ENCODE measurements at places on chromosomes 7 and 10.

- no peak for DNase-seq
Observed at GRCh38 chr10:117609095-117609795, 66.7 kb downstream of the EMX2 start.

- DNase-seq: no peak
Observed at GRCh38 chr10:115001506-115002381, 63.7 kb downstream of the TRUB1 start.

DNA sequence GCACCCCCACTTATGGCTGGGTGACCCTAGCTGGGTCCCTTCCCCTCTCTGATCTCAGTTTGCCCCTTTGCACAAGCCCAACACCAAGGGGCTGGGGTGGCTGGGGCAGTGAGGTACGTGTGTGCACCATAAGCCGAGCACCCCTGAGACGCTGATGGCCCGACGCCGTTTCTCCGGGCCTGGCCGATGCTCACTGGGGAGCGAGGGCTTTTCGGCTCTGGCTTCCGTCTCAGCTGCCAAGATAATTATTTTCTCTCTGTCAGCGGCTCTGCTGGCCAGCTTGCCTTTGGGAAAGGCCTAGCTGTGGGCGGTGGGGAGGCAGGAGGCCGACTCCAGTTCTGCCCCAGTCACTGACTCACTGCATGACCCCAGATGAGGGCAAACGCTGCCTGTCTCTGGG lies 91.0 kb downstream of the ZMIZ1 start:
- DNase-seq: no peak

DNA sequence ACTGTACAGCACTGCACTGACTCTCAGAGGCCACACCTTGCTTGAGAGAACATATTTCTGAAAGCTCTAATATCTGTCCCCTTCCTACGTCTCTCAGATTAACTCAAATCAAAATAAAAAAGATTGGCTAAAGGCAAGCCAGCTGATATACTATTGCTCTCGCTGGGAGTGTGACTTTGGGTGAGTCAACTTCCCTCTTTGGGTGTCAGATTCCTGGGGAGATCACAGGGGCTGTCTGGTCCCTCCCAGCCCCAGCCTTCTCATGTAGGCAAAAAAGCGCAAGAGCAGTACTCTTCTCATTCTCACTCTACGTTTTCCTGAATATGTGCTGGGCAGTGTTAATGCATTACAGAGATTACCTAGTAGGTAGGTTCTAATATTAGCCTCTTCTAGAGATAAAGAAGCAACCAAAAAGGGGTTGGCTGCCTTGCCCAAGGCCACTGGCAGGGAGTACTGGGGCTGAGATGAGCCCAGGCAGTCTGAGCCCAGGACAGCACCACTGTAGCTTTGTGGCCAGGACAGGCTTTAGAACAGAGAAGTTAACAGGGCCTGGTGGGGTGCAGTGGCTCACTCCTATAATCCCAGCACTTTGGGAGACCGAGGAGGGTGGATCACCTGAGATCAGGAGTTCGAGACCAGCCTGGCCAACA lies 9.1 kb upstream of the DENND2A start:
- DNase-seq: no peak

- DNase-seq: no peak
Observed at GRCh38 chr10:119498889-119499676, 43.4 kb downstream of the RGS10 start.

GRCh38 chr10:30366829-30367228 lies 17.8 kb upstream of the MTPAP start:
- no peak for DNase-seq

GRCh38 chr7:92778972-92779371 lies 57.4 kb downstream of the CDK6 start:
- no peak for DNase-seq

GRCh38 chr7:20393021-20393610 lies 62.4 kb downstream of the ITGB8 start:
- no peak for DNase-seq

DNA sequence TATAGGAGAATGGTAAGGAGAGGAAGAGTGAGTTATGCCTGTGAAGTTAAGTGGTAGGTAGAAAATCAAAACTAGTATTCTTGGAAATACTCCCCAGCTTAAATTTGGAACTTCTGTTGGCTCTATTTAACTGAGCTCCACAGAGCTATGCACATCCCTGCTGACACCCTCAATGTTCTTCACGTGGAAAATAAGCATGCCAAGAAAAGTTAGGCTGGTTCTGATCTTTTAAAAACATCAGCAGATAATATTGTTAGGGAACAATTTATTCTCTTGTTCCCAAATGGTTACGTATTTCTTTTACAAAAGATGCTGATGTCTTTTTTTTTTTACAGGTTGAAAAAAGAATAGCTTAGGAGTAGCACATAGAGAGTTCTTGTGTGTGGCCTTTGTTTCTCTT lies 111.3 kb downstream of the MKLN1 start:
- DNase-seq: no peak

GRCh38 chr10:14089556-14090292 lies 241.0 kb downstream of the FRMD4A start:
- no peak for DNase-seq

GRCh38 chr10:62618576-62619412 lies 185.7 kb upstream of the ADO start:
- DNase-seq: no peak

DNA sequence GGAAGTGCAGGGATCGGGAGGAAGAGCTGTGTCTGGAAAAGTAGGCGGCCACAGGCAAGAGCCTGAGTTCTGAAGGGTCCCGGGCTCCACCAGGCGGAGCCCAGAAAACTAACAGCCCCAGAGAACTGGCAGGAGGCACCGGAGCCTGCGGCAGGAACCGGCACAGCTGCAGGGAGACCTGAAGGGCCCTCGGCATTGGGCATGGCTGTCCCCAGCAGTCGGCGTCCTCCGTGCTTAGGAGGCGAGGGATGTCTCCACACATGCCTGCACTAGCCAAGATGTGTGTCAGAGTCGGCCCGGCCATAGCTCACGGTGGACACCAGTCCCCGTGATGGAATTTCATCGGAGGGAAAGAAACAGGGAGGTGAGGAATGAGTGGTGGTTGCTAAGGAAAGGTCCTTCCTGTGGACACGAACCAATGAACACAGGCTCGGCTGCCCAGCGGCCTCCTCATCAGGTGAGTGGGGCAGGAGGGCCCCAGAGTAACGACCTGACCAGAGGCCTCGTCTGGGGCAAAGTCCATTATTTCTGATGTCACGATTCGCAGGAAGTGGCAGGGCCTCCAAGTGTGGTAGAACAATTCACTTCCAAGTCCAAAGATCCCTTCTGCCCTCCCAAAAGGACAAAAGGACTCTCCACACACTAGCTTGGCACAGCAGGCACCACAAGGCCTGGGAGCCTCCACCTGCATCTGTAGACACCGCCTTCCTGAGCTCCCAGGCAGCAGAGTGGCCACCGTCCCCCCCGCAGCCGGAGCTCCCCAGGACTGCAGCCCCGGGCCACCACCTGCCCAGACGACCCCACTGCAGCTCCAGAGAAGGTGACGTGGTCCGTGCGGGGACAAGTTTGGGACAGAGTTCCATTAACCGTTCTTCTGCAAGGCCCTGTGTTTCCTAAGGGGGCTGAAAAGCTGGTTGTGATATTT lies 444.2 kb downstream of the PTPRN2 start:
- DNase-seq: no peak

DNA sequence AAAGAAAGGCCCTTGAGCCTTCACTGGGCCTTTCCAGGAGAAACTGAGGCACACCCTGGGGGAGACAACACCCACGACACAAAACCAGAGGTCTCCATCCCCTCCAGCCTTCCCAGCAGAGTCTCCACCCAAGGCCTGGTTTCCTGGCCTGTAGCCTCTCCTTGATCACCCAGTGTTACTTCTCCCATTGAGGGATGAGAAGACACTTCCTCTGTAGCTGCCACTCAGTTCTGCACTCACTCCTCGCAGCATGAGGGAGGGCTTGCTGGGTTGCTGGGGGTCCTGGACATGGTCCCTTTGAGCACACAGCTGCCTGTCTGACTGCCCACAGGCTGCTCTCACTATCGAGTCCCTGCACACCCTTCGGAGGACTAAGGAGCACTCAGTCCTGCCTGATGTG lies 438.1 kb upstream of the FOXK1 start:
- no peak for DNase-seq

- no peak for DNase-seq
Observed at GRCh38 chr7:87152897-87153641, 816 bp downstream of the DMTF1 start.

GRCh38 chr10:48520594-48520993 lies 84.3 kb downstream of the ARHGAP22 start:
- no peak for DNase-seq

DNA sequence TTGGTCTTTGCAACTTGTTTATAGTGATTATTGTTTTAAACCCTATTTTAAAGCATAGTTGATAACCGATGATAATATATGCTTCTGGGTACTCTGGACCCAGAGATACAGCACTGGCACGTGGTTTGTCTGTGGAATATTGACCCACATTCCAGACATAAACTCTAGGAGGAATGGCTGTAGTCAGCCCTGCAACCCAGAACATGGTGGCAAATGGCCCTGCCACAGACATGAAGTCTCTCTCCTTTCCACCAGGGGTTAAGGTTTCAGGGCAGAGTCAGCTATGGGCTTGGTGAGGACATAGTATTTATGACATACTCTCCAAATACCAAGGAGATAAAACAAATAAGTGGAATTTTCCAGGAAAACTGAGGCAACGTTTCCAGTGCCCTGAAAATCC lies 83.6 kb downstream of the NAMPT start:
- DNase-seq: no peak

- no peak for DNase-seq
Observed at GRCh38 chr7:102061981-102062390, 224.7 kb upstream of the SH2B2 start.

- no peak for DNase-seq
Observed at GRCh38 chr10:79413196-79413595, 32.2 kb downstream of the ZCCHC24 start.

DNA sequence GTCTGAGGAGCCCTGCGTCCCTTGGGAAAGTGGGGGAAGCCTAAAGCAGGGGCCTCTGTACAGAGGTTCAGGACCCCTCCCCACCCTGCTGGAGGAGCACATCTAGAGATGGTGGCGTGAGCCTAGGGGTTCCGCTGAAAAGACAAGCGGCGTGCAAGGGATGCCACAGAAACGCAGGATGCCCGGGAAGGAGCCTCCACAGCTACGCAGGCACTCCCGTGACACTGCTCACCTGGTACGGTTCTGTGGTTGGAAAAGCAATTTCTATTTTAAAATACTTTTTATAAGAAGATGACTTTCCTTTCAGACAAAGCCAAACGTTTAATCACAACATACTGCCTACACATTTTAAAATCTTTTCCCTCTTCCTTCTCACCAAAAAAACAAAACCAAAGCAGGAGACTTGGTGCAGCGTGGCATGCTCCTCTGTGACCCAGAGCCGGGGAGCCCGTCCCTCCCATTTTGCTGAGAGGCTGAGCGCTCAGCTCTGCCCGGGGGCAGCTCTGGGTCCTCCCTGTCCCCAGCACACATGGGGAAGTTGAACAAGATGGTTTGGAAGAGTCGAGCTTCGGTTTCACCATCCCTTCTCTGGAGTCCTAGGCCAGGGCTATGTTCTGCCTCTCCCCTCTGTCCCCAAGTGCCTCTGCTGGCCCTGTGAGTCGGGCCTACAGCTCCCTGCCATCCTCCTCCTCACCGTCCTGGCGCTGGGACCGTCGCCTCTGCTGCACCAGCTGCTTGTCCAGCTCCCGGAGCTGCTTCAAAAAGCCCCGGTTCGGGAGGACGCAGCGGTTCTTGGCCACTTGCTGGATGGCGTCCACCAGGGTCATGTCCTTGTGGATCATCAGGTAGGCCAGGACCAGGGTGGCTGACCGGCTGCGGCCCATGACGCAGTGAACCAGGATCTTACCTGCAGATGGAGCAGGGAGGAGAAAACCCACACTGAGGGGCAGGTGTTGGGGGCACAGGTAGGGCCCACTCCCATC lies 74.0 kb upstream of the SAMD8 start:
- no peak for DNase-seq

DNA sequence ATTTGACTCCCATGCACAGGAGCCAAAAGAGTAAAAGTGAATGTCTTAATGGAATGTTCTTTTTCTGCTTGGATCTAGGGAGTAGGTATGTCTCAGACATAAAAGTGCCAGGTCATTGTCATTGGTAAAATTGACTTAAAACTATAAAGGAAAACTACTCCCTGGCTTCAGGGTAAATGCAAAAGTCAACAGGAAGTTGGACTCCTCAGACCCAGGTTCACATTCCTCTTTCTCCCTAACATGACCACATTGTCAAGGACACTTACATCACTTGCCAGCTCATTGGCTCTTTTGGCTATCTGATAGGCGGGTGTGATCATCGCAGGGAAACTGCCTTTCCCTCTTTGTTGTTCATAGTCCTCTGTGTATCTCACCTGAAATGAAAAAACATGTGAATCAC lies 13.7 kb downstream of the NRAP start:
- DNase-seq: no peak

- no peak for DNase-seq
Observed at GRCh38 chr7:135798095-135798494, 49.5 kb upstream of the FAM180A start.

DNA sequence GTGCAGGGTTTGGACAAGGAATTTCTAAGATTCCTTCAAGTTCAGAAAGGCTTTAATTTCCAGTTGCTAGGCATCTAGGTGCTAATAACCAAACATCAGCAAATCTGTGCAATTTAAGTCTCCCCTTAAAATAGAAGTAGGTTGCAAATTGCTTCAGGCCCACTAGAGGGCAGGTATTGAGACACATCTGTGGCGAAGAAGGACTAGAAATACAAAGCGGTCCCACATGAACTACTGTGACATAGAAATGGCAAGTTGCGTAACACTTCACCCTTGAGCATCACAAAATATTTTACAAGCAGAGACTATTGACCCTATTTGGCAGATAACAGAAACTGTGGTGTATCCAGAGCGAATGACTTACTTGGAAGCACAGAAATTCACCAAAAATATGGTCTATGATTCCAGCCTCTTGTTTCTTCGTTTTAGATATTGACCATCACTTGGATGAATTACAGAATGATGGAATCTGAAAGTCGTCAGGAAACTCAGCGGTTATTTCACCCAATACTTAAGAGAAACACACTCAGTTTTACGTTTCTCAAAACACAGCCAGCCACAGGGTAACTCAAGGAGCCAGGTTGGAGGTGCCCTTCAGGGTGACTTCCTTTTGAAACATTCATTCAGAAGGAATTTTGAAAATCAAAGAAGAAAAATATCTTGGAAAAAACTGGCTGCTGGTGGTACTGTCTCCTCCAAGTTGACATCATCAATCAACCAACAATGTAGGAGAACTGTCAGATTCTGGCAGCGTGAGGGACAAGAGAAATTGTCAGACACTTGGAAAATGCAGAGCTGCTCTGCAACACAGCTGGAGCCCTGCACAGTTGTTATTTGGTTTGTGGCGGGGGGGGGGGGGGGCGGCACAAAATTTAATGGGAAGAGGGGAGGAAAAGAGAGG lies 256.3 kb upstream of the MINDY3 start:
- no peak for DNase-seq

GRCh38 chr7:19061331-19061730 lies 56.1 kb downstream of the TWIST1 start:
- no peak for DNase-seq

GRCh38 chr7:120539321-120539720 lies 266.3 kb downstream of the KCND2 start:
- DNase-seq: no peak

DNA sequence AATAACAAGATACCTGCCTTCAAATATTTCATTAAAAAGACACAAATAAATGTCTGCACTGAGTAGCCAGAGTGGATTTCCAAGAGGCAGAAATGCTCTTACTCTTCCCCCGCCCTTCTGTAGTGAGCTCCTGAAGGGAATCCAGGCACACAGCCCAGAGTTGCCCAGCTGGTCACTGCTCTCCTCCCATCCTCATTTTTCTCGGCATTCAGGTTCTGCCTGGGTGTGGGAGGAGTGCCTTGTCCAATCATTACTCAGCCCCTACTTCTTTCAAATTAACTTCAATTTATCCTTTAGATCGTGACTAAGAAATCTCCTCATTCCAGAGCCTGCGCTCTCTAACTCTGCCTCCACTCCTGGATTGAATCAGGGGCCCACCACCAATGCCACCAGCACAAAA lies 12.2 kb downstream of the CCDC6 start:
- DNase-seq: no peak
